ENCODE measurements at places on chromosomes 2 and 18. TPM values are rescaled to one million over a fixed set of nuclear protein-coding genes. Genes with fewer than 3 reads are reported as not detected.

DNA sequence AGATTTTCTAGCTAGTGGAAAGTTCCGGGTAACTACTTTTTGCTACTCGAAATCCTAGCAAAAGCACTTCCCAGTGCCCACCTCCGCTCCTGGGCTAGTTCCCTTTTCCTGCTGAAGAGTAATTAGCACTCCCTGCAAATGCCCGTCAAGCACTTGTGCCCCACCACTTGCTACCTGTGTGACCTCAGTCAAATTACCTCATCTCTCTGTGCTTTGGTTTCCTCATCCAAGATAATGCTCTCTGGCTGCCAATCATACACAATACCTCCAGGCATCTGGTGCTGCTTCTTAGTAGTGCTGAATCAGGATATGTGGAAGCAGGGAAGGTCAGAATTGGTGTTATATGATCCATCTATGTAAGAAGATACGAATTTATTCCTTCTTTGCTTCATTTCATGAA lies 102.1 kb upstream of the CDCA7 start:
- no peak overlapping the region for H3K4me3 ChIP-seq
- H3K4me1 ChIP-seq, result no peaks in the 10 kb centered on the region
- peaks cover 6% of the 10 kb centered on the region for H3K36me3 ChIP-seq
- H3K27me3 ChIP-seq, result no peaks in the 10 kb centered on the region

- H3K36me3 ChIP-seq, result no peaks in the 10 kb centered on the region
- H3K4me3 ChIP-seq, result no peak overlapping the region
- H3K27ac ChIP-seq, result no peak overlapping the region
- H3K27me3 ChIP-seq, result peaks cover 100% of the 10 kb centered on the region
Measured at GRCh38 chr2:104862058-104862941, 8.4 kb downstream of the POU3F3 start.

DNA sequence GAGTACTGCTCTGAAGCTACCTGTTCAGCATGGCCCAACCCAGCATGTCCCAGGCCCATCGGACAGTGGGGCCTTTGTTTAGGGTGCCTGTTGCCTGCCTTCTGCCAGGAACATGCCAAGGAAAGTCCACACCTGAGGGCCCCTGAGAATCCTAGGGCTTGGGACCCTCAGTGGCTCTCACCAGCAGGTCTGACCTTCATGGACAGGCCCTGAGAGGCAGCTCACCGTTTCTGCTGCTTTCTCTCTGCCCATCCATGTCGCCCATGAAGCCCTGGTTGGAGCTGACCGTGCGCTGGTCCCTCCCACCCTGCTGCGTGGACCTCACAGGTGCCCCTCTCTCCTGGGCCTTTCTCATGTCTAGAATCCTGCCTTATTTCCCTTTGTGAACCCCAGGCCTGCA lies 124.0 kb downstream of the GBX2 start:
- peaks cover 73% of the 10 kb centered on the region for H3K36me3 ChIP-seq
- H3K4me3 ChIP-seq, result no peak overlapping the region
- DNase-seq, result no peak
- H3K27ac ChIP-seq, result no peak overlapping the region
- H3K27me3 ChIP-seq, result no peaks in the 10 kb centered on the region

DNA sequence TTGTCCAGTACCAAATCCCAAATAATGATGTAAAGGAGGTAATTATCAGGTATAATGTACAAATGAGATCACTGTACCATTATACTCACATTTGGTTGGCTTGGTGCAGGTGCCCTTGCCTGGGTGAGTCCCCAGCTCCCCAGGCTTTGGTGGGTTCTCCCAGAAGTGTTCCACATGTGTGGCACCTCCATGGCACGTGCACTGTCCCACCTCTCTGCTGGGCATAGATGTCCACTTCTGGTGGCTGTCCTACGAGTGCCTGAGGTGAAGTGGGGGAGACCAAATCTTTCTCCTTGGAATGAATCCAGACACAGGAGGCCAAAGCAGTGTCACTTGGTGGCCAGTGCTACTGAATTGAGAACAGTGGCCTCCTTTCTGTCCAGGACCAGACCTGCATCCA lies 162.4 kb upstream of the SESTD1 start:
- no peaks in the 10 kb centered on the region for H3K36me3 ChIP-seq
- no peaks in the 10 kb centered on the region for H3K27me3 ChIP-seq
- H3K4me1 ChIP-seq, result peaks cover 16% of the 10 kb centered on the region
- no peak overlapping the region for H3K27ac ChIP-seq
- no peak overlapping the region for H3K4me3 ChIP-seq
- no peak for DNase-seq

DNA sequence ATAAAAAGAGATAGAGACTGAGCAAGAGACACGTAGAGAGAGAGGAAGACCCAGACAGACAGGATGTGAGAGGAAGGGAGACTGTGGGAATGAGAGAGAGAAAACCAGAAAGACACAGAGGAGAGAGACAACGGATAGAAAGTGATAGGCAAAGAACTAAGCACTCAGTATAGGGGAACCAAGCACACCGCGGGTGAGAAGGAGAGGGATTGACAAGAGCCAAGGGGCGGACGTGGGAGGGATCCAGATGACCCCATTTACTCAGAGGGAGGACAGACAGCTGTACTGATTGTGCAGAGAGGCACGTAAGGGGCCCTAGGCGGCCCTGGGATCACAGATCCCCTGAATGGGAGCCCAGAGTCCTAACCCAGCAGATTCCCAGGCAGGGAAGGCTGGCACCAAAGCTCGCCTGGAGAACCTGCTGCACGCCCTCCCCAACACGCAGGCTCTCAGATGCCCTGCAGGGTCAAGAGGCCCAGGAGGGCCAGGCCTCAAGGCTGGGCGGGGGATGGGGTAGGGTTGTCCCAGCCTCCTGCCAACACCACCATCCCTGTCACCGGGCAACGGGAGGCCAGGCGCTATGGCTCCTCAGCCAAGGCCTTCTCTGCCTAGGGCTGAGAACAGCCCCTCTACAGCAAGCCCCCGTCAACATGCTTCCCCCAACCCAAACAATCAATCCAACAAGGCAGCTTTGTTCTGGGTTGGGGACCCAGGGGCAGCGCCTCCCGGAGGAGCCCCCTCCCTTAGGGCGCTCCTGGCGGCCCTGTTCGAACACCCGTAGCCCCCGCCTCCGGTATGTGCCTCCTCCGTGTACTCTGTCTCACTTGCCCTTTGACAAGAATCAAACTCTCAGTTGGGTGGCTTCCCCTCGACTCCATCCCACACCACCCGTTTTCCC lies 579 bp downstream of the LOXL3 start:
- no peaks in the 10 kb centered on the region for H3K36me3 ChIP-seq
- H3K4me1 ChIP-seq, result peaks cover 27% of the 10 kb centered on the region
- peak overlapping the region; percentile 98 for H3K27ac ChIP-seq
- no peaks in the 10 kb centered on the region for H3K27me3 ChIP-seq
- DNase-seq, result no peak

DNA sequence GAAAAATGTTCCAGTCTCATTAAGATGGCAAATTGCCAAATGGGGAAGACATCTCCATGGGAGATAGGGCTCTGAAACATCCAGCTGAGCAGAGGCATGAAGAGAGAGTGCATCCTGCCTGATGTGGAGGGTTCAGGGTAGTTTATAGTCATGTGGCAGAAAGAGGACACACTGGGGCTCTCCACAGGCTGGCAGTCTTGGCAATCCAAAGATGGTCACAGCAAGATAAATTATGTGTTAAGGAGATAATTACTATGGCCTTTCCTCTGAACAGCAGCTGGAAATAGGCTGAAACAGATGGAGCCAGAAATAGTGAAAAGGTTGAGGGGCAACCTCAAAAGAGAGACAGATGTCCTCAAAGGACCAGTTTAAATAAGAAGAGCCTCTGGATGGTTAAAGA lies 97.2 kb downstream of the DCC start:
- H3K4me1 ChIP-seq, result no peaks in the 10 kb centered on the region
- no peak overlapping the region for H3K27ac ChIP-seq
- no peak overlapping the region for H3K4me3 ChIP-seq
- no peaks in the 10 kb centered on the region for H3K36me3 ChIP-seq
- no peak for DNase-seq

The DPP10 gene
- total RNA-seq, result 2.1 TPM

The TDRD15 gene
- total RNA-seq, result 0.63 TPM

DNA sequence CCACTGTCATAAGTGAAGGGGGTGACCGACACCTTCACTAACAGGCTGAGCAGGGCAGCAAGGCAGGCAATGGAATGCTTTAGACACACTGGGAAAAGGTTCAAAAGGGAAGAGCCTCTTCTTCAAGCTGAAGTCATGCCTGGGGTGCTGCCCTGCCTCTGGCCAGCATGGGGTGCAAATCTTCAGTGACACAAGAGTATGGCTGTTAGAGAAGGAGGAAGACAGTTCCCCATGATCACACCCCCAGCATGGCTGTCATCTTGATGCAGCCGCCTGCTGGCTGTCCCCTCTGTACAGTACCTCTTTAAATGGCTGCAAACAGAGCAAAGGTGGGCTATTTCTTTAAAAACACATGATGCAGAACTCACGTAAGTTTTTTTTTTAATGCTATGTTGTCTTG lies 71.9 kb downstream of the INPP4A start:
- H3K4me3 ChIP-seq, result no peak overlapping the region
- H3K27me3 ChIP-seq, result no peaks in the 10 kb centered on the region
- DNase-seq, result no peak
- H3K4me1 ChIP-seq, result peaks cover 5% of the 10 kb centered on the region
- H3K36me3 ChIP-seq, result no peaks in the 10 kb centered on the region

DNA sequence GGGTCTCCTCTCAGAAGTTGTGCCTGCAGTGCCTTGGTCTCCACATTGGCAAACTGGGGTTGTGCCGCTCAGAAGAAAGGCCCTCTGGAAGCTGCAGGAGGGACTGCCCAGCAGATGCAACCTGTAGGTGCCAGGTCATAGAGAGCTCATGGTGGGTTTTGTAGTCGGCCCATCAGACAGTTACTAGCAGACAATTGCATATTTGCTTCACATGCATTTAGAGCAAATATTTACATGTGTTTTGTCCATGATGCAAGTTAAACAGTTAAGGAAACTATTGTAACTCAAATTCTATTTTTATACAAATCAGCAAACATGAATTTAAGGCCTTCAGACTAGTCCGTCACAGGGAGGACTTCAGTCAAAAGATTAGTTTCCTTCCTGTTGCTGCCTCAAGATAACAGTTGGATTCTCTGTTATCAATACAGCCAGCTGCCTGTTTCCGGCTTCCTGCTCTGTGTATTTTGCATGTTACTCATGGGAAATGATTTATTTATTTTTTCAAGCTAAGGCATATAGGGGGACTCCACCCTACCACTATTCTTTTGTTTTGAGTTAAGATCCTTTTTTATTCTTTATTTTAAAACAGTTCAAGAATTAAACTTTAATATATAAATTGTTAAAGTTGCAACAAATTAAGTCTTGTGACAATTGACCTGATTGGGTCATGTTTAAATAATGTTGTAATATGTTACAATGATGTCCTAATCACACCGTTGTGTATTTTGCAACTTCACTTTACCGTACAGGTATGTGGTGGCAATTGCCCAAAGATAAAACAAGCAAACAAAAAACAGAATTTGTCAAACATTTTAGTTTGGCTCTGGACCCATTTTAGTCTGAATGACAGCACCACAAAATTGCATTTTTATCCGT lies 133.5 kb downstream of the SPTBN1 start:
- no peaks in the 10 kb centered on the region for H3K27me3 ChIP-seq
- no peak for DNase-seq
- no peaks in the 10 kb centered on the region for H3K36me3 ChIP-seq
- H3K4me3 ChIP-seq, result no peak overlapping the region
- H3K4me1 ChIP-seq, result peaks cover 48% of the 10 kb centered on the region

The ZC3H8 gene
- total RNA-seq, result 3.7 TPM

GRCh38 chr2:182319556-182320505 lies 107.0 kb downstream of the PDE1A start:
- H3K4me1 ChIP-seq, result no peaks in the 10 kb centered on the region
- H3K4me3 ChIP-seq, result no peak overlapping the region
- DNase-seq, result no peak
- no peak overlapping the region for H3K27ac ChIP-seq
- H3K36me3 ChIP-seq, result no peaks in the 10 kb centered on the region
- H3K27me3 ChIP-seq, result no peaks in the 10 kb centered on the region

DNA sequence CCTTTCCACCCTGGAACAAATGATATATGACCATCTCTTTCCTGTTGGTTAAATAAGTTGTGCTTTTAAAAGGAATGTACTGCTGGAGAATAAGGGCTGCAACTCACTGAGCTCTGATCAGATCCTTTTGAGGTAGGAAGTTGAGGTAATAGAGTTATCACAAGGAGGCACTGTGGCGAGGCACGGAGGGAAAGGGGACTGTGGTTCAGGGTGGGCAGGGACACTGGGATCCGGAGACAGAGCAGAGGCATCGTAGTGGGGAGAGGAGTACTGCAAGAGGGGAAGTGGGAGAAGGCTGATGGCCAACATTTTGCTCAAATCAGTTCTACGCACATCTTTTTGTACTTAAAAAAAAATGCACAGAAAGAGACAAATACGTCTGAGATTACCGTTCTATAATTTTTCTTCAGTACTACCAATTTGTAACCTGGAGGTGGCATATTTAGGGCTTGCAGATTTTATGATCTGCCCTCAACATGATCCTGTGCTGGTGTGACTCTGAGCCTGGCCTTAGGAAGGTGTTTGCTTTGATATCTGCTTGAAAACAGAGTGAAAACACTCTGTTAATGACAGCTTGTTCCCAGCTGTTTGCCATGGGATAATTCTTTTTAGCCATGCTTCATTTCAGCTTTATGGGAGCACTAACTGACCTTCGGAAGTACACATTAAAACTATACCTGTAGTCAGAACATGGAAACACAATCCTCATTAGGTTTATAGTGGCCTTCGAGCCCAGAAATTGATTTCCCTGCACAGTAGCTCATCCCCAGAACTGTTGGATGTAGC lies 168.1 kb downstream of the KCNE4 start:
- no peak overlapping the region for H3K27ac ChIP-seq
- no peaks in the 10 kb centered on the region for H3K27me3 ChIP-seq
- DNase-seq, result no peak
- no peaks in the 10 kb centered on the region for H3K4me1 ChIP-seq
- H3K4me3 ChIP-seq, result no peak overlapping the region

The SKOR2 gene
- not detected for total RNA-seq

DNA sequence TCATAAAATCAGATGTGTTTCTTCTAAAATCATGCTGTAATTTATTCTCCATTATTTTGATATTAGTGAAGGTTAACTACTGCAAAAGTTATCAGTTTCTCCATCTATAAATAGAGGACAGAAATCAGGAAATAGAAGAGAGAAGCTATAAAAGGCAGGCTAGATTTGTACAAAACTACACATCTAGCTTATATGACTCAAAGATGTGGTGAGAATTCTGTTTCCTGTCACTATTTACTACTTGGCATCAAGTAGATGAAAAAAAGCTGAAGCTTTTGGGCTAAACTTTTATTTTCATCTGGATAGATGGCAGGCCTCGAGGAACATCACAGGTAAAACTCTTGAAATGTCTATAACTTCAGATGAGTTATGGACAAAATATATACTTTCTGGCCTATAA lies 49.8 kb upstream of the NAB1 start:
- DNase-seq, result no peak
- no peak overlapping the region for H3K27ac ChIP-seq
- peaks cover 14% of the 10 kb centered on the region for H3K4me1 ChIP-seq
- H3K27me3 ChIP-seq, result no peaks in the 10 kb centered on the region

GRCh38 chr2:10844097-10844496 lies 31.5 kb upstream of the PDIA6 start:
- no peak overlapping the region for H3K4me3 ChIP-seq
- no peak overlapping the region for H3K27ac ChIP-seq
- no peaks in the 10 kb centered on the region for H3K4me1 ChIP-seq

GRCh38 chr2:55106148-55106547 lies 55.9 kb upstream of the RTN4 start:
- H3K36me3 ChIP-seq, result no peaks in the 10 kb centered on the region
- H3K27ac ChIP-seq, result no peak overlapping the region
- peaks cover 8% of the 10 kb centered on the region for H3K4me1 ChIP-seq
- no peaks in the 10 kb centered on the region for H3K27me3 ChIP-seq
- no peak overlapping the region for H3K4me3 ChIP-seq

Data from tibial nerve (tissue), 4 donors.